Fibroblast of villous mesenchyme (primary cell): ENCODE measurements at places on chromosomes 7 and 10.

GRCh38 chr10:73444457-73444856, 11.1 kb upstream of the MSS51 start:
- DNase-seq: no peak

- no peak for DNase-seq
These were observed 154.0 kb upstream of the PPP2R2D start for GRCh38 chr10:131746785-131747184.

GRCh38 chr10:73899423-73899822, 11.5 kb upstream of the PLAU start:
- DNase-seq: peak; percentile 75

DNA sequence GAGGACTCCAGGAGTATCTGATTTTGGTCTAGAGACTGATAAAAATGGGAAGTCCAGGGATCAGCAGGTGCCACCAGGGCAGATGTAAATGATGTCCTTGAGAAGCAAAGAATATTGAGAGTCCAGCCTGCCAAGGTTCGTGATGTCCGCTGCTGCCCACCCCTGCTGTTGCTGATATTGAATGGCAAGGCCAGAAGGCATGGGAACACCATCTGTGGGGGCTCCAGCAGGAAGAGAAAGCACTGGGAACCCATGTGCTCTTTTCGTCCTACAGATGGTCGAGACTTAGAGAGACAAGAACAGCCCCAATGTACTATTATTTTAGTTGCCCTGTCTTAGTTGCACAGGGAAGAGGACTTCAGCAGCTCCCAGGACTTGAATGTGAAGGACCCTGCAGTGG, 363.9 kb downstream of the GALNT17 start:
- DNase-seq: no peak
